ENCODE measurements at places on chromosomes 3 and 15.
A peak's percentile ranks its signal among the peaks of the same experiment; 100 is the strongest.

- DNase-seq: peak; percentile 25
Observed at GRCh38 chr15:79431636-79432344, at the start of gene MINAR1. Gene MINAR1, plus strand, starts transcription at chr15:79432336. Its CDS starts 23,812 bp downstream, at chr15:79456148.

GRCh38 chr3:101962055-101962454 lies 112.7 kb downstream of the NFKBIZ start:
- DNase-seq: no peak

- no peak for DNase-seq
Observed at GRCh38 chr3:177069514-177070329, 127.6 kb downstream of the TBL1XR1 start.

DNA sequence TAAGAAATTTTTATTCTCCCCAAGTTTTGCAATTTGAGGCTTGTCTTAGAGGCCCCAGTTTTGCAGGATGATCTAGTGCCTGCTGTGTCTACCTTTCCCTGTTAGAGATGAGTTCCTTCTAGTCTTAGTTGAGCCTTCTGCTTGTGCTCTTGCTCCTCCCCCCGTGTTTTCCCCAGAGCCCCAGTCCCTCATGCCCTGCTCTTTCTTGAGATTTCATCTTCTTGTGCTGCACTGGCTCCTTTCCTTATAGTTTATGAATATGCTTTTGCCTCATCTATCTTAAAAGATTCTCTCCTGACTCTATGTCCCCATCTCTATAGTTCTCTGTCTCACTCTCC lies 4.7 kb downstream of the GAP43 start:
- DNase-seq: no peak

DNA sequence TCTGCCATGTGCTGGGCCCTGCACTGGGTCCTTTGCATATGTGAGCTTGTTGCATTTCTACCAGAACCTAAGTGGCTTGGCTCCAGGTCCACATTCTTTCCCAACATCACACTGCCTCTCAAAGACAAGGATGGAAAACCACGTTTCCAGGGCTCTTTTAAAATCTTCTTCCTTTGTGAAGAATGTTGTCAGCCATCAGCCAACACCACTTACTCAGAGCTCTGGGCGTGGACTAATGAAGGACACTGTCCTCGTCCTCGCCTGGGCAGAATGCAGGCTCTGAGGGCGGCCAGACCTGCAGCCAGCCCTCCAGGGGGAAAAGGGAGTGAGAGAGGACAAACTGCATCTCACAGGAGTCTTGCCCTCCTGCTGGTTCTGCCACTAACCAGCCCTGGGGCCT lies 49.7 kb downstream of the MAGEF1 start:
- no peak for DNase-seq

DNA sequence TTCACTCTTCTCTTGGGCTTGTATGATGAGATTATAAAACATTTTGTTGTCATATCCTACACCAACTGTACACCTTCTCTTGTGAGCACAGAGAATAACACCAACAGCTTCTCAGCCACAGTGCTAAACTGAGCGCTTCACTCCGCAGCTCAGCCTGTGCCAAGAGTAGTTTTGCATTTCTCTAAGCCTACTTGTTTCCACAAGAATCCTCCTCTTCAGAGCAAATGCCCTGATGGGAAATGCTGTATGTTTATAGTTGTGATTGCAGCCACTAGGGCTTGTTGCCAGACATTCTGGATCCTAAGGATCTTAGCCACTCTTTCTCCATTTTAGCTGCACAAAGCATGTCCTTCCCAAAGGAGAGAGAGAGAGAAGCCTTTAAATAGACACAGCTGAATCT lies 138.8 kb upstream of the PLXND1 start:
- DNase-seq: no peak

DNA sequence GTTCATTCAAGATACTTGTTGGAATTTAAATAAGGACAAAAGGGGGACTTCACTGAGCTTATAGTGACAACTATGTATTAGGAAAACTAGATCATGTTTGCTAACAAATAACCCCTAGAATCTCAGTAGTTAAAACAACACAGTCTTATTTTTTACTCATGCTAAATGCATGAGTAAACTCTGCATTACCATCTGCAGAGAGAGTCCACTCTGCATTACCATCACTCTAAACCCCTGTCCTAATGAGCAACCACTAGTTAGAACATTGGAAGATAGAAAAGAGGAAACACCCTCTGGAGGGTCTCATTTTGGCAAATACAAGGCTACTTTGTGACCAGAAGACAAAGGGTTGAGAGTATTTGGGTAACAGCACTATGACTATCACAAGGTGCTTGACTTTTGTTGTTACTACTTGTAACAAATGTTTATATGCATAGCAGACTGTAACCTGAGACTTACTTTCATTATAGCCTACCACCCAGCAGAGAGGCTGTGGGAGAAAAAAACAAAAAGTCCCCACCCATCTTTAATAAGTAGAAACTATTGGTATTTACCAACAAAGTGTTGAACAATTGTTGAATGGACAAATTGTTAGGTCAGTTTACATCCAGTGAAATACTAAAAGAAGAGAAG lies 99.1 kb downstream of the OXSM start:
- peak; percentile 1 for DNase-seq
